Activated CD4-positive, alpha-beta memory T cell treated with anti-CD3 and anti-CD28 coated beads, Interleukin-2, amount 10 ng/mL, durations not matched to agents 7 days and 5 days (primary cell): ENCODE measurements at places on chromosomes 1 and 21.

GRCh38 chr1:220894025-220894923 lies 15.0 kb downstream of the HLX start:
- no peaks in the 10 kb centered on the region for H3K36me3 ChIP-seq
- no peak overlapping the region for H3K4me3 ChIP-seq
- no peak overlapping the region for H3K27ac ChIP-seq
- no peaks in the 10 kb centered on the region for H3K4me1 ChIP-seq

- H3K4me3 ChIP-seq: no peak overlapping the region
- DNase-seq: no peak
- H3K27ac ChIP-seq: no peak overlapping the region
- peaks cover 5% of the 10 kb centered on the region for H3K36me3 ChIP-seq
- no peaks in the 10 kb centered on the region for H3K4me1 ChIP-seq
Measured at GRCh38 chr1:161251579-161251978, 7.0 kb upstream of the PCP4L1 start.

- no peak overlapping the region for H3K27ac ChIP-seq
- H3K36me3 ChIP-seq: no peaks in the 10 kb centered on the region
- H3K4me1 ChIP-seq: peaks cover 8% of the 10 kb centered on the region
- H3K4me3 ChIP-seq: no peak overlapping the region
- no peak for DNase-seq
Measured at GRCh38 chr1:207892764-207893163, 18.2 kb downstream of the CD34 start.

GRCh38 chr21:42222386-42222785 lies 3.4 kb downstream of the ABCG1 start:
- peaks cover 32% of the 10 kb centered on the region for H3K4me1 ChIP-seq
- peaks cover 39% of the 10 kb centered on the region for H3K36me3 ChIP-seq
- no peak for DNase-seq
- H3K4me3 ChIP-seq: no peak overlapping the region
- H3K27ac ChIP-seq: no peak overlapping the region

DNA sequence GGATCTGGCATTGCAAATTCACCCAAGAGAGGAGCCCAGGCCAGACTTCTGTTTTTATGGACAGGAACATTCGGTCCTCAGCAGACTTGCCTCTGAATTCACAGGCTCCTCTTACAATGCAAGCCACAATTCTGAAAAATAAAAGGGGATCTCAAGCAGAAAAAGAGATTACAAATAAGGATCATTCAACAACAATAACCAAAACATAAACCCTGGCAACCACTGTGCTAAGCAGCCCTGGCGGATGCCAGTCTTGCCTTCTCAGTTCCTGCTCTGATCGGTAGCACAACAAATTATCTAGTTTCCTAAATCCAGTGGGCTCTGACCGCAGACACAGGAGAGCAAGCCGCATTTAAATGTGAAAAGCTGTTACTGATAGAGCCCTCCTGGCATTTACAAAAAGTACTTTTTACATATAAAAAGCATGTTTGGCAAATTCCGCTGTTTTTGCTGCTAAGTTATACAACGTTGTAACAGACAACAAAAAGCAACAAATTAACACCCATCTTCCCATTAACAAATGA lies 123.4 kb upstream of the FOXD3 start:
- H3K4me1 ChIP-seq: no peaks in the 10 kb centered on the region
- H3K27me3 ChIP-seq: no peaks in the 10 kb centered on the region
- no peaks in the 10 kb centered on the region for H3K36me3 ChIP-seq
- no peak overlapping the region for H3K27ac ChIP-seq
- no peak overlapping the region for H3K4me3 ChIP-seq
- no peak for DNase-seq

DNA sequence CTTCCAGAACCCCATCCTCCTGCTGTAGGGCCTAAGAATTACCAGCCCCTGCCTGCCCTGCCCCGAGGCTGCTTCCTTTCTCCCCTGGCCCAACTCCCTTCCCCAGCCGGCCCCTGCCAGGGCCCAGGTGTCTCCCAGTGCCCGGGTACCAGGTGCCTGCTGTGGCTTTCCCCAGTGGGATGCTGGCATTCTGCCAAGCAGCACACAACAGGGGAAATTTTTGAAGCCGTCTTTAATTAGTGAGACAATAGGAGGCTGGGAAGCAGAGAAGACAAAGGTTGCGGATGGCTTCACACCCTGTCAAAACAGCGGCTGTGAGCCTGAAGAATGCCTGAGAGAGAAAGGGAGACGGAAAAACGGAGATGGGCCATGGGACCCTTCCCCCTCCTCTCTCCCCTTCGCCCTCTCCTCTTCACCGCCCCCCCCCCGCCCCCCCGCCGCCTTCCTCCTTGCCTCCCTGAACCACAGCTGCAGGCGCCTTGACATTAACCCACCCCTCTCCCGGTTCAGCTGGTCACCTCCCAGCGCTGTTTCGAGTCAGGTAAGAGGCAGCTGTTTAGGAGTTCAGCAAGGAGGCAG lies 33.6 kb downstream of the LRRN2 start:
- DNase-seq: no peak
- no peak overlapping the region for H3K4me3 ChIP-seq
- peaks cover 5% of the 10 kb centered on the region for H3K4me1 ChIP-seq
- H3K27ac ChIP-seq: no peak overlapping the region
- H3K27me3 ChIP-seq: peaks cover 24% of the 10 kb centered on the region

DNA sequence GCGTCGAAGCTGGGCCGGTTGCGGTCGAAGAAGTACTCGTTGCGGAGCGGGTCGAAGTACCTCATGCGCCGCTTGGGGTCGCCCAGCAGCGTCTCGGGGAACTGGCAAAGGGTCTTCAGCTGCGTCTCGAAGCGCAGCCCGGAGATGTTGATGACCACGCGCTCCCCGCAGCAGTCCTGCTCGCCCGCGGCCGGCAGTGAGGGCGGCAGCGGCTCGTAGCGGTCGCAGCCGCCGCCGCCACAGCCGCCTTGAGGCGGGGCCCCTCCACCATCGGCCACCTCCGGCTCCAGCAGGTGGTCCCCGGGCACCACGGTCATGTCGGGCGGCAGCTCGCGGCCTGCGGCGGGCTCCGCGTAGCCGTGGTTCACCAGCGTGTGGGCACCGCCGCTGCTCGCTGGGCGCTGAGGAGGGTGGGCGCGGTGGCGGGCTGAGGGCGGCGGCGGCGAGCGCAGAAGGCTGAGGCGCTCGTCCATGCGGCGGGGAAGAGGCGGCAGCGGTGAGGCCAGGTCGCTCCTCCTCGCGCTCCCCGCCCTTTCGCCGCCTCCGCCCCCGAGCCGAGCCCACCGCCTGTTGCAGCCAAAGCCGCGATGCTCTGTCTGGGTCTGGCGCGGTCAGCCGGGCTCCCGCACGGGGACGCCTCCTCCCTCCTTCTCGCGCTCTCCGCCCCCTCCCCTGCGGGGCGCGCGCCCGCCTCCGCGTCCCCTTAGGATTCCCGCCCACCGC lies at the start of gene KCNA3:
Gene KCNA3, minus strand, starts transcription at position 604 of the 723 bp plus-strand sequence. Its CDS starts 131 bp downstream, at position 473.
- H3K4me1 ChIP-seq: peaks cover 28% of the 10 kb centered on the region
- peak within 1 kb of the TSS; percentile 89 for H3K27ac ChIP-seq
- peak; percentile 74 for DNase-seq
- peaks cover 54% of the 10 kb centered on the region for H3K36me3 ChIP-seq
- H3K27me3 ChIP-seq: no peaks in the 10 kb centered on the region

DNA sequence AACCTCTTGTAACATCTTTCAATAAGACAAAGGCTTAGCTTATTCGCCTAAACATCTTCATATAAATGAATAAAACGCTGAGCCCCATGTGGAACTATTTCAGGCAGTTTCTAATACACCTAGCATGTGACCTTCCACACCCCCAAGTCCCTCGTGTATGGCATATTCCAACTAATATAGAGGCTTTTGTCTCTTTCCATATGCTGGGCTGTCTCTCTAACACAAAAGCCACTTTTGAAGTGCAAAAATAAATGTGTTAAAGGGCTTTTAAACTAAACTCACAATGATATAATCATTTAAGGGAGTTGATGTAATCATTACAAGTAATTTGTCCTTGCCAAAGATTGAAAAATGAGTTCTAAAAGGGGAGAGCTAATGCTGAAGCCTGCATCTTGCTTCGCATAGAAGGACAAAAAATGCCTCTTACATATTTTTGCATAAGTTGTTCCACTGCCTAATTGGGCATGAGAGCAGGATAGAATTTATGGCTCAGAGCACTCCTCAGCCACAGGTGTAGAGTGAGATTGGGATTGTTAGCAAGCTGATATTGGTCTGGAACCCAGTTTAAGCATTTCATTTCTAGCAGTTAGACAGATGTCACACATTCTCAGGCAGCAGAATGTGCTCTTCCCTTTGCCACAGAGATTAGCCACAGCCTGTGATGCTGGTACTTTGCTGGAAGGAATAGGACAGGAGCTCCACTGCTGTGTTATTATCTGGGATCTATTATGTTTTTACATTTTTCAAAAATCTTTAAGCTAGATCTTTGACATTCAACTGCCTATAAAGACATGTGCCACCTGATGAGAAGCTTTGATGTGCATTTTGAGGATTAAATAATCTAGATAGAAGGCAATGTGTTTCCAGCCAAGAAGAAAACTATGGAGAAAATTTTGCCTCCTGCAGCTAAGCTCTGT lies 1044.4 kb downstream of the ADGRL2 start:
- H3K27ac ChIP-seq: no peak overlapping the region
- no peak for DNase-seq
- no peaks in the 10 kb centered on the region for H3K4me1 ChIP-seq
- no peaks in the 10 kb centered on the region for H3K27me3 ChIP-seq

DNA sequence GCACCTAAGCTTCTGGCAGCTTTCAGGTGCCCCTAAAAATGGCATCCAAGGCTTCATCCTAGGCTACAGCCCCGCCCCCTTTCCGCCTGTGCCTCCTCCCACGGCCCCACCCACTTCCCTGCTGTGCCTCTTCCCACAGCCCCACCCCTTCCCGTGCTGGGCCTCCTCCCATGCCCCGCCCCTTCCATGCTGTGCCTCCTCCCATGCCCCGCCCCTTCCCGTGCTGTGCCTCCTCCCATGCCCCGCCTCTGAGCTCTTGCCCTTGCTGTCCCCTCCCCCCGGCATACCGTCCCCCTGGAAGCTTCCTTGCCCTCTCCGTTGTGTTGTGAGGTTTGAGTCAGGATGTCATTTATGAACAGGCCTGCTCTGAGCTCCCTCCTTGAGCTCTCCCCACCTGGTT lies 228.5 kb upstream of the AJAP1 start:
- H3K27ac ChIP-seq: no peak overlapping the region
- no peaks in the 10 kb centered on the region for H3K27me3 ChIP-seq
- no peaks in the 10 kb centered on the region for H3K4me1 ChIP-seq
- H3K36me3 ChIP-seq: no peaks in the 10 kb centered on the region
- H3K4me3 ChIP-seq: no peak overlapping the region

GRCh38 chr1:204465546-204466415 lies 28.8 kb downstream of the PIK3C2B start:
- H3K27ac ChIP-seq: peak overlapping the region; percentile 16
- H3K4me1 ChIP-seq: peaks cover 50% of the 10 kb centered on the region
- H3K4me3 ChIP-seq: no peak overlapping the region
- peaks cover 58% of the 10 kb centered on the region for H3K36me3 ChIP-seq
- H3K27me3 ChIP-seq: no peaks in the 10 kb centered on the region

GRCh38 chr1:156528875-156529425 lies 28.4 kb upstream of the MEF2D start:
- H3K27ac ChIP-seq: no peak overlapping the region
- H3K4me1 ChIP-seq: peaks cover 34% of the 10 kb centered on the region
- H3K4me3 ChIP-seq: no peak overlapping the region

DNA sequence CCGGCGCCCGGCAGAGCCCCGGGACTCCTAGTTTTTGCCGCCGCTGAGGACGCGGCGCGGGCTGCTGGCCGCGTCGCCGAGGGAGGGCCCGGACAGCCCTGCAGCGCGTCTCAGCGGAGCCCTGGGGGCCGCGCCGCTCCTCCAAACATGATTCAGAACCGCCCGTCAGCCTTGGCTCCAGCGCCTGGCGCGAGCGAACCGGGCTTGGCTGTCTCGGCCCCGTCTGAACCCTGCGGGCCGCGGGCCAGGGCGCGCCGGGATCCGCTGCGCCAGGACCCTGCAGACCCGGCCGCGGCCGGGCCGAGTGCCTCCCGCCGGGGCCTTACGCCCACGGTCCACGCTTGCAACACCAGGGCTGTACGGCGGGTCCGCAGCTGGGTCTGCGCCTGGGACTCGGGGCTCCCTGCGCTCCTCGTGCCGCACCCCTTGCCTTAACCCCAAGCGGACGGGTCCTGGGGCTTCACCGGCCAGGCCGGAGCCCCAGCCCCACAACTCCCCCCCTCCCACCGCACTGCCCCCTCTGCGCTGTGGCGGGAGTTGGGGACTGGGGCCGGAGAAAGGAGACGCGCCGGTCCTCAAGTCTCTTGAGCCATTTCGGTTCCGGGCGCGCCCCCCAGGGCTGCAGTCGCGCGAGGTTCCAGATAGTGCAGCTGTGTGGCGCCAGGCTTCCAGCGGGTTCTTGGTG lies 48.4 kb upstream of the CD34 start:
- H3K4me3 ChIP-seq: peak overlapping the region; percentile 60
- no peaks in the 10 kb centered on the region for H3K36me3 ChIP-seq
- peaks cover 64% of the 10 kb centered on the region for H3K27me3 ChIP-seq

- H3K4me3 ChIP-seq: no peak overlapping the region
- DNase-seq: no peak
- no peak overlapping the region for H3K27ac ChIP-seq
Measured at GRCh38 chr1:229461032-229461668, 27.3 kb upstream of the ACTA1 start.

DNA sequence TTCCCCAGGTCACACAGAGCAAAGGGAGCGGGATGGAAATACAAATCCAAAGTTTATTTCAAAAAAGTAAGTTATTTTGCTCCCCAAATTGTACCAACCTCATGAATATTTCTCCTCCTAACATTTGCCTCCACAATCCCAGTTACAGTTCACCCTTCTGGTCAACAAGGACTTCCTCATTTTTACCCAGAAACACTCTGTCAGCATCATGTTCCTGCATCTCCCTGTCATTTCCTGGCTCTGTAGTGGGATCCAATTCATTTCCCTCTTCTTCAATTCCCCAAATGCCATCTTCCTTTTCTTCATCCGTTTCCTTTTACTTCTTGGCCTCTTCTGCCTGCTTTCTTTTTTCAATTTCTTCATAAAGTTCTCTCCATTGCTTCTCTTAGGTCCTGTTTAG lies 32.0 kb upstream of the EPS15 start:
- H3K4me1 ChIP-seq: peaks cover 29% of the 10 kb centered on the region
- H3K27me3 ChIP-seq: no peaks in the 10 kb centered on the region
- no peak for DNase-seq
- H3K4me3 ChIP-seq: no peak overlapping the region
- no peak overlapping the region for H3K27ac ChIP-seq

DNA sequence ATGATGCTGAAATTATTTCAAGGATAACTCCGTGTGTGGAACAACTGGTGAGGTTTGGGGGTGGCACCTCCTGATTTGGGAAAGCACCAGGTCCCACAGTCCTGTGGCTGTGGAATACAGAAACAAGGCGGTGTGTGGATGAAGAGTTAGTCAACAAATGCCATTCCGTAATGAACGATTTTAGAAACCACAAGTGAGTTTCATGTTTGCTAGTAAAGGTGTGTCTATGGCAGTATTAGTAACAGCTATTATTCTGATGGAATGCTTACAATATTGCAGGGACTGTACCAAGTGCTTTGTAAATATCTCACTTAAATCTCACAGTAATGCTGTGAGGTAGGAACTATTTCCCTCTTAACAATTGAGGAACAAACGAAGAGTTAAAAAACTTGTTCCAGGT lies 53.8 kb downstream of the B3GALNT2 start:
- H3K27ac ChIP-seq: no peak overlapping the region
- no peak overlapping the region for H3K4me3 ChIP-seq
- peaks cover 4% of the 10 kb centered on the region for H3K4me1 ChIP-seq
- H3K27me3 ChIP-seq: no peaks in the 10 kb centered on the region

- H3K4me3 ChIP-seq: no peak overlapping the region
- peaks cover 7% of the 10 kb centered on the region for H3K27me3 ChIP-seq
- H3K27ac ChIP-seq: no peak overlapping the region
Measured at GRCh38 chr21:31374395-31374794, 30.3 kb upstream of the TIAM1 start.

GRCh38 chr1:228185641-228185965 lies 20.0 kb downstream of the IBA57 start:
- H3K4me1 ChIP-seq: peaks cover 15% of the 10 kb centered on the region
- H3K36me3 ChIP-seq: no peaks in the 10 kb centered on the region
- no peak overlapping the region for H3K27ac ChIP-seq
- H3K4me3 ChIP-seq: no peak overlapping the region
